NCI-H1092 (cell line): ENCODE measurements at places on chromosomes 5 and 9.

GRCh38 chr5:140042643-140043507 is at the start of gene NRG2:
NRG2 (minus strand) TSS chr5:140043299.
- no peak for DNase-seq

GRCh38 chr5:90783460-90784333 is 225.1 kb downstream of the ADGRV1 start:
- DNase-seq = peak; percentile 29

GRCh38 chr5:137203011-137203632 is 296.0 kb downstream of the SPOCK1 start:
- DNase-seq = no peak

DNA sequence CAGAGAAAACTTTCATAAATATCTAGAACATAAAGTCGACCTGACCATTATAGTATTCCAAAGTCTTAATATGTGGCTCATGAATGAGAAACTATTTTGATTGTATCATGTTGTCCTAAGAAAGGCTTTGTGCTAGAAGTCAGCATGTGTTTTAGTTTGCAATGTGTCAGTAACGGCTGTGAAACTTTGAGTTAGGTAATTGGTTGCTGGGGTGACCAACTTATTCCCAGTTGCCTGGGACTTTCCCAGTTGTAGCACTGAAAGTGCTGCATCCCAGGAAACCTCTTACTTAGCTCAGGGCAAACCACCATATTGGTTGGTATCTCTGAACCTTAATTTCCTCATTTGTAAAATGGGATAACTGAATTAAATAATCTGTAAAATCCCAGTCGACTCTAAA is 114.6 kb upstream of the SLC12A2 start:
- DNase-seq = no peak

- no peak for DNase-seq
Measured at GRCh38 chr9:27429436-27429835, 94.7 kb upstream of the IFNK start.

DNA sequence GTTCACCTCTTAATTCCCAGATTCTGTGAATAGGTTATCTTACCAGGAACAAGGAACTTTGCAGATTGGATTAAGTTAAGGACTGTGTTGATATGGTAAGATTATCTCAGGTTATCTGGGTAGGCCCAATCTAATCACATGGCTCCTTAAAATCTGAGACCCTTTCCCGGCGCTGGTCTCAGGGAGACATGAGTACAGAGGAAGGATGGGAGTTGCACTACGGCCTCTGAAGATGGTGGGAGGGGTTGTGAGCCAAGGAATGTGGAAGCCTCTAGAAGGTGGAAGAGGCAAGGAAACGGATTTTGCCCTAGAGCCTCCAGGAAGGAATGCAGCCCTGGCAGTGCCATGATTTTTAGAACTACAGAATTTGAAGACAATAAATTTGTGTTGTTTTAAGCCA is 95.1 kb downstream of the AK8 start:
- DNase-seq = no peak

DNA sequence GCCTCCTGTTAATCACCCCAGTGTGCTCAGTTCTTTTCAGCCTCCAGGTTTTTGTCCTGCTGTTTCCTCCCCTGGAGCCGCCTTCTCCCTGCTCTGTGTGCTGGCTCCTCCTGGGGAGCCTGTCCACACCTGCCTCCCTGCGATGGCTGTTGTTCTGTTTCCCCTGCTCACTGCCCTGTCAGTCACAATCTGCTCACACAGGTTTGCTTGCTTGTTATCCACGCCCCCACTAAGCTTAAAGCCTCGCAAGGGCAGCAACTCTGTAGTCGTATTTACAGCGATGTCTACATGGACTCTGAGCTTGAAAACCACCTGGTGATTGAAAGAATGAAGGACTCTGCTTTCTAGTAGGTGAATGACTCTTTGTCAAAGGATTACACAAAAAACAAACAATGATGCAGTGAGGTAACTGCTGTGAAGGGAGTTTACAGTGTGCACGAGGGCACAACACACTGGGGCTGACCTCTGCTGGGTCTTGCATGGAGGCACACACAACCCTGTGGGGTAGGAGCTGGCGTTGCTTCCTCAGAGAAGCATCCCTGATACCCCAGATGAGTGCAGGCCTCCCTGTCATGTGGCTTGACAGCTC is 39.6 kb upstream of the TEX48 start:
- no peak for DNase-seq

DNA sequence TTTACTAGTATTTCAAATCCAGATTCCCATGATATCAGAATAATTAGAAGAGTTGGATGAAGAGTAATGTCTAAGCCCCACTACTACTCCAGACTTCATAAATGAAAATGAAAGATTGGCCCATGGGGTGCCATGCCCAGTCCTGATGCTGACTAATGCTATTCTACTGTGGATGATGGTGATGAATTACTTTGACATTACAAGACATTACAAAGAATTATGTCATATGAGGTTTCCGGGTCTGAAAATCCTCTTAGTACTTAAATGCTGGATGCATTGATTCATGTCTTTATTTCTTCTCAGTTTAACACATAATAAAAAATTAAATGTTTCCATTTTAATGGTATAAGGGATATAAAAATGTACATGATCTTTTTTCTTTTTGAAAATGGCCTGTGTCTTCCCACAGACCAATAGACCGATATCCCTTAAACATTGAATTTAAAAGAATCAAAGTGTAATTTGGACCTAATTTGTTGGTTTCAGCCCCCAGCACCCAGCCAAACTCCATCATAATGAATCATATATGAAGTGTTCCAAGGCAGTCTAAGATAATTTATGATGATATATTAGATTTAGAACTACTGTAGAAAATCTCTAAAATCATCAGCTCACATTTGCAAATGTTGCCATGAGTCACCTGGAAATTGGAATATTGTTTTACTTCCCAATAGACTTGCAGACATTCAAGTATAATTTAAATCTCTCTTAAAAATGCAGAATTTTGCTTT is 223.6 kb upstream of the SGCD start:
- DNase-seq = no peak

- DNase-seq = no peak
Measured at GRCh38 chr9:127169575-127169883, 47.1 kb upstream of the ANGPTL2 start.

DNA sequence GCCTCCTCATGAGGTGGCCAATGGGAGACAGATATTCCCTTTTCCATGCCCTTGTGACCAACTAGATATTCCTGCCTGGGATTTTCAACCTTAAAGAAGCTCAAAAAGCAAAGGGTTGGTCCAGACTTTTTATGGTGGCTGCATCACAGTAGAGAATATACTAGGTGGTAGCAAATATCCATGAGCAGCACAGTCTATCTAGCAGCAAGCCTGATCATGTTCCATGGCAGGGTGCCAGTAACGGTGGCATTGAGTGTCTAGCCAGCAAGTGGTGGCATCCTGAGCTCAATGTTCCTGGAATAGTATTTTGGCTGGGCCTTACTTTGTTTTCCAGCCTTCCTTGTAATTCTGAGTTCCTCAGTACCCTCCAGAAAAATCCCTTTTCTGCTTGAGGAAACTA is 25.8 kb downstream of the CDC25C start:
- DNase-seq = no peak

GRCh38 chr5:139512786-139513390 is 30.3 kb upstream of the STING1 start:
- DNase-seq = no peak

DNA sequence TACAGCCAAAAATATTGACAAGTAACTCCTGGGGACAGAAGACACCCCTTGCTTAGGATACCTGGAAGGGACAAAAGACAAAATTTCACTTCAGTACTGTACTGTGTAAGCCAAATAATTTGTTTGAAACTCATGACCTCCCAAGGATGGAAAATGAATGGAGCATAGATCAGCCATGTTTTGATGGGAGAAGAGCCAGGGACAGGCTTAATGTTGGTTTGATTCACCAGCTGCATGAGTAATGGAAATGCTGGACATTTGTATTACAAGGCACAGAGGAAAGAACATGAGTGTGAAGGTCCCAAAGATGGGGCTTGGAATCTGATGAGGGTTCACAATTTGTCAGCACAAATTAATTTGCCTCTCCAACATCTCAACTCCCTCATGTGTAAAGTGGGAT is 122.8 kb downstream of the ENC1 start:
- DNase-seq = no peak

- DNase-seq = no peak
Measured at GRCh38 chr5:60649288-60649917, 50.6 kb downstream of the DEPDC1B start.

DNA sequence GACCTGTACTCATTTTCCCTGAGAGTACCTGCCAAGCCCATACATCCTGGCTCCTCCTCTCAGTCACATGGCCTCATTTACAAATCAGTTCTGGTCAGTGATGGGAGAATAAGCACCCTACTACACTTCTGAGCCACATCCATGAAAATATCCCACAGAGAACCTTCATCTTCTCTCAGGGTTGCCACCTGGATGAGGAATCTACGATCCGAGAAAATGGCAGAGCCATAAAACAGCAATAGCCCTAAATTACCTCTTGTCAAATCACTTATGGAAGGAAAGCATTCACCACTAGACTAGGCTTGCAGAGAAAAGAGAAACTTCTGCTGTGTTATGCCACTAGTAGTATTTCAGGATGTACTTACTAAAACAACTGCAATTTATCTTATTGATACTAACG is 324.8 kb downstream of the BNC2 start:
- DNase-seq = no peak

DNA sequence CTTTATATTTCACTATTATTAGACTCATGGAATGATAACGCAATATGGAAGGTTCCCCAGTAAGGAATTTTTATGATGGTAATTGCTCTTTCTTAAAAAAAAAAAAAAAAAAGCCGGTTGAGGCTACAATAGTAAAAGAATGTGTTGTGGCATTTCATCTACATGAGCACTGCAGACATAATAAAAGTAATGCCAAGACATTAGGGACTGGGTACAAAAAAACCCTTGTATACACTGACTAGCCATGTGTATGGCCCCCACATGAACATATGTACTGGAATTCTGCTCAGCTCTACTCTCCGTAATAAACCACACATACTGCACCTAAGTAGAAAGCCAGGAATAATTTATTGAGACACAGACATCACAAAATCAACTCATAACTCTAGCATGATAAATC is 218.4 kb downstream of the ADAMTS6 start:
- no peak for DNase-seq

- DNase-seq = no peak
Measured at GRCh38 chr5:178221282-178221681, 11.3 kb downstream of the PHYKPL start.

DNA sequence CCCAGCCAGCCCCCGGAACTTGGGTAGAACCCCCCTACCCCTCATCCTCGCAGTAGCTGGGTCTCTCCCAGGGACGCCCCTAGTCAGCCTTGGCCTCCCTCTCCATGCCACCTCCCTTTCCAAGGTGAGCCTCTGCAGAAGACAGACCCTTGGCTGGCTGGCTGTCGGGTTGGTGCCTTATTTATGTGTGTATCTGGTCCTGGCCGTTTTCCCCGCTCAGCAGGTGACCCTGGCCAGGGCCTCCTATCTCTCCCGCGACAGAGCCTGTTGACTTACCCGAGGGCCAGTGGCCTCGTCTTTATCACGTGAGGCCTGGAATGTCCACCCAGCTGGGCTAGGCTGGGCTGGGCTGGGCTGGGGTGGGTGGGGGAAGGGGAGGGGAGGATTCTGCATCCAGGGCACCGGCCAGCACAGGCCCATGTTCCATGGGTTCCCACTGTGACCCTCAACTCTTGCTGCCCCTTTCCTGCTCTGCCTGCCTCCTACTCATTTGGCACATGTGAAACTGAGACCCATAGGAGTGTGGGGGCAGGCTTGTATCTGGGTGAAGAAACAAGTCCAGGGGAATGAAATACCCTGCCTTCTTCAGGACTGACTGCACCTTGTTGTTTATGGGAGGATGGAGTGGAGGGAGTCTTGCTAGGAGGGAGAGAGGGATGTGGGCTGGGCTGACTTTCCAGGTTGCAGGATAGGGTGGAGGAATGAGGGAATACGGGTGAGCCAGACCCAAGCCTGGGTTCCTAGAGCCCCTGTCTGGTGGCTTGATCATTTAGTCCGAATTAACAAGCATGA is 3.1 kb downstream of the CXXC5 start:
- no peak for DNase-seq

DNA sequence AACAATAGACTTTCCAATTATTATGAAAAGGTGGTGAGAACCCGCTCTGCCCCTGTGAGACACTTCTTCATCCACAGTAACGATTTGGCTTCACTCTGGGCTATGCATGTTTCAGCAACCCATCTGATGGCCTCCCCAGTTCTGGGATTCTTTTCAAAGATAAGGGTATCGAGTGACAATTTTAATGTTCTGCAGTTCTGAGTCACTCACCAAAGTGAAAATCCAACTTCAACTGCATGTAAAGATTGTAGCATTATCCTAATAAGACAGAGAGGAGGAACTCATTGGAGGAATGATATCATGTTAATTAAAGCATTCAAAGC is 1078.3 kb upstream of the SEMA6A start:
- no peak for DNase-seq

DNA sequence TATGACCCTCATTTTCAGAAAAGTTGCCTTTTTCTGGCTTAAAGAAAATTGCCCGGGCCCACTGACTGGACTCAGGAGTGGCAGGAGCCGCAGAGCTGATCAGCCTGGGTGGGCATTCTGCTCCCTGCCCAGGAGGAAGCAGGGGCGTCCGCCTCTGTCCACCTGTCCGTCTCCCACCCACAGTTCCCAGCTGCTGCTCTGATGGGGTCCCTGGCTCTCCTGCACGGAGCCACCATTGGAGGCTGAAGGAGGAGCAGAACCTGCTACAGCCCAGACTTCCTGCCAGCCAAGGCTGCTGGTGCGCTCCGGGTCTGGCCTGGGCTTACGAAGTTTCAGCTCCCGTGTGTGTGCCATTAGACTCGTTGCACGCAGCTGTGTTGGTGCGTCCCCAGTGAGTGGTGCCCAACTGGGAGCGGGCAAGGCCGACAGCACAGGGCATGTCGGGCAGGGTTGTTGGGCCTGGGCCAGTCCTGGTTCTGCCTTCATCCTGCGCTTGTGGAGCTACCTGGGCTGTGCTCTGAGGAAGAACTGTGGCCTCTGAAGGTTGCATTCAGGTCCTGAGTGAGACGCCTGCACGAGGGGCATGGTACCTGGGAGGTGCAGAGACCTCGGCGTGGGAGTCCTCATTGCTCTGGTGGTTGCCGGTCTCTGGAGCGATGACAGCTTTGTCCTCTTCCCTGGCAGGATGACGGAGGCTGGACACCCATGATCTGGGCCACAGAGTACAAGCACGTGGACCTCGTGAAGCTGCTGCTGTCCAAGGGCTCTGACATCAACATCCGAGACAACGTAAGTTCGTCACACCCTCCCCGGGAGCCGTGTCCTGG is 77.2 kb upstream of the CACNA1B start:
- no peak for DNase-seq

DNA sequence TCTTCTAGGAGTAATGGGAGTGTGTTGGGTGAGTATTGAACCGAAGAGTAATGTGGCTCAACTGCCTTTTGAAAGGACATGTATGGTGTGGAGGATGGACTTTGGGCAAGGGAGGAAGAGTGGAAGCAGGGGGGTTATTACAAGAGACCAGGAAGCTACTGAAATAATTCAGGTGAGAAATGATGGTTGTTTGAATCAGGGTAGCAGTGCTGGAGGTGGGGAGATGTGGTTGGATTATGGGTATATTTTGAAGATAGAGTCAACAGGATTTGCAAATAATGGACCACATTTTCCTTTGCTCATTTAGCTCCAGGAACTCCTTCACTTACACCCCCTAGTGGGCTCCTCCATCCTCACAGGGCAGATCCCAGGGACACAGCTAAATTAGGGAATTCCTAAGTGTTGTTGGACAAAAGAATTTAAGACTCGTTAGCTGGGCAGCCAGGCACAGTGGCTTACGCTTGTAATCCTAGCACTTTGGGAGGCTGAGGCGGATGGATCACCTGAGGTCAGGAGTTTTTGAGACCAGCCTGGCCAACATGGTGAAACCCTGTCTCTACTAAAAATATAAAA is 1.2 kb upstream of the SLC4A9 start:
- no peak for DNase-seq

- no peak for DNase-seq
Measured at GRCh38 chr9:94084314-94084713, at the start of gene PTPDC1. PTPDC1 (plus strand) TSS chr9:94084464; CDS start chr9:94084531, 67 bp downstream.
